ENCODE measurements at places on chromosomes 5 and 9.
A peak's percentile ranks its signal among the peaks of the same experiment; 100 is the strongest.

DNA sequence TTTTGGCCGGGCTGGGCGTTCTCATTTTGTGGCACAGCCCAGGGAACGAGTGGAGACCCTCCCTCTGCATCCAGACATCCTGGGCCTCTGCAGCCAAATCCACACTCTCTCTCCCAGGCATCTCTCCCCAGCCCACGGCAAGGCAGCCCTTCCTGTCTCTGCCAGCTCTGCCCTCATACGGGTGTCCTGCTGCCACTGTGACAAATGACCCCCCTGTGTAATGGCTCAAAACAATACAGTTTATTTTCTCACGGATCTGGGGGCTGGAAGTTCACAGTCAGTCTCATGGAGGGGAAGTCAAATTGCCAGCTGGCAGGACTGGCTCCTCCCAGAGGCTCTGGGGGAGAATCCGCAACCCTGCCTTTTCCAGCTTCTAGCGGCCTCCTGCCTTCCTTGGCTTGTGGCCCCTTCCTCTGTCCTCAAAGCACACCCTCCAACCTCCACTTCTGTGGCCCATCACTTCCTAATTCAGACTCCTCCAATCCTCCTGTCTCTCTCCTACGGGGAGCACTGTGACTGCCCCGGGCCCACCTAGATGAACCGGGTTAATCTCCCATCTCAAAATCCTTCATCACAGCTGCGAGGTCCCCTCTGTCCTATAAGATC is 70.2 kb upstream of the COL5A1 start:
- DNase-seq: no peak

GRCh38 chr5:120016717-120017382 is 387.5 kb downstream of the FAM170A start:
- DNase-seq: no peak

- no peak for DNase-seq
Measured at GRCh38 chr5:6405591-6405990, 27.2 kb upstream of the MED10 start.

GRCh38 chr9:135065151-135065550 is 22.3 kb upstream of the OLFM1 start:
- no peak for DNase-seq

GRCh38 chr9:70044490-70045307 is 1.1 kb downstream of the MAMDC2 start:
- DNase-seq: no peak

DNA sequence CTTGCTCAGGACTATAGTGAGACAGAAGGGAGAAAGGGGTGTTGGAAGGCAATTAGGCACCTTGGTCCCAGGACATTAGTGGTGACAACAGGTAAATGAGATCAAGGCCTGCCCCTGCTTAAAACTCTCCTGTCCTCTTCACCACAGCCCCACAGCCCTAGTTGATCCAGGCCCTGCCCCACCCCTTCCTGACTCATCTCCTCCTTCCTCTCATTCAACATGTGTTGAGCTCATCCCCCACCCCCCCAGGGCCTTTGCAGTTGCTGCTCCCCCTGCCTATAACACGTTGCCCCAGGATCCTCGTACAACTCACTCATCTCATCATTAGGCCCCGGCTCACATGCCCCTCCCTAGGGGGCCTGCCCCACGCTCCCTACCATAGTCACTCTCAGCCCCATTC is 66.8 kb downstream of the TSPAN17 start:
- DNase-seq: no peak

- DNase-seq: no peak
Measured at GRCh38 chr9:112599732-112600131, 113.1 kb downstream of the KIAA1958 start.

- DNase-seq: peak; percentile 10
Measured at GRCh38 chr9:92181296-92181695, 66.1 kb upstream of the SPTLC1 start.

DNA sequence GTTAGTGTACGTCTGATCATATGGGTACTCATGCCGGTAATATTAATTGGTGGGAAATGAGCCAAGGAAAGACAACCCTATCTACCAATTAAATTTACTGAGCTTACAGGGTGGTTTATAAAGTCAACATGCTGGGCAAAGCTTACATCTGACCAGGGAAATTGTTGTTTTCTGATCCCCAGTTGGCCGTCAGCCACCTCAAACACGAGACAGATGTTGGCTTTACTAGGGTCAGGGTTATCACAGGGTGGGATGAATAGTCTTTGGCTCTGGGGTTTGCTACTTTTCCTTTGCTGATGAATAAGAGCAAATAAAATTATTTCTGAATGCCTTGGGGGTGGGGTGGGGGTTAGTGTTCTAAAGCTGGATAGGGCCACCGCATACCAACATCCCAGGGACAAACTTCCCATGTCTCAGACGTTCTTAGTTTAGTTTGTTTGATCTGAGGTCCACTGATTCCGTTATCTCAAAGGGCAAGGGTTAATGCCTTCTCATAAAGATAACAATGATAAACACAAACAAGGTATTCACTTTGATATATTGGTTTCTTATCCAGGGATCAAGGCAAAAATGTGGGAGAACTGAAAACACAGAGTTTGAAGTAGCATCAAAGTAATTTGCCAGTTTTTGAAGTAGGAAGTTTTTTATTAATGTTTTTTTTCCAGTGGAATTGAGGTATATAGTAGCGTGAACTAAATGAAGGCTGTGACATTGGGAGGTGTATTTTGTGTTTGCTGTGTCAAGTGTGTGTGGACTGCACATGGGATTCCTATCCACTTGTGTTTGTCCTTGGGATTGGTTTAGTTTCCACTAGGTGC is 109.1 kb upstream of the RPS23 start:
- no peak for DNase-seq

DNA sequence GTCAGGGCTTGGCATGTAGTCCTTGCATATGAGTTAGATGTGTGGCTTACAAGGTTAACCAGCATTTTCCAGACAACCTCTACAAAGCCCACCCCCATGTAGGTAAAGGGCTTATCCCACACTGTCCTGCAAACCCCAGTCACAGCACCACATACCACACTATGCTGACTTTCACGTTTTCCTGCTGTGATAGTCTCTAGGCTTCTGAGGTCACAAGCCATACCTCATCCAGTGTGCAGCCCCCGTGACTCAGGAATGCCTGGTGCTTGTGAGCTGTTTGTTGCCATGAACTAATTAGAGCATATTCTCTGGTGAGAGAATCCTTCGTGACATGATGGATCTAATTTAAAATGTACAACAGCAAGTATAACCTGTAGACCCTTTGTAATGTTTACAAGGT is 50.8 kb downstream of the ERAP1 start:
- DNase-seq: no peak

DNA sequence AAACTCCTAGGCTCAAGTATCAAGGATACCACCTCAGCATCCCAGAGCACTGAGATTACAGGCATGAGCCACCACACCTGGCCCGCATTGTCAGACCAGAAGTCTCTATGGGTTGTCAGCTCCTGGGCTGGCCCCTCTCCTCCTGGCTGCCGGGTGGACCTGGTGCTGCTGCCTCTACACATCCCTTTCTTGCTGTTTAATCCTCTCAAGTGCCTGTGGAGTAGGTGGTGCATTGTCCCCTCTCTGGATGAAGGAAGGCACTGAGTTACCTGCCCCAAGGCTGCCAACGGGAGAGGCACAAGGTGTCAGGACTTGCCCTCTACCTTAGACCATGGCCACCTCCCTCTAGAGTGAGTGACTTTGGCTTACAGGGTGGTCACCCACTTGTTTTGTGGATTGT is 37.4 kb downstream of the PHF2 start:
- DNase-seq: no peak

GRCh38 chr5:171989276-171989675 is 17.2 kb downstream of the FBXW11 start:
- DNase-seq: no peak

DNA sequence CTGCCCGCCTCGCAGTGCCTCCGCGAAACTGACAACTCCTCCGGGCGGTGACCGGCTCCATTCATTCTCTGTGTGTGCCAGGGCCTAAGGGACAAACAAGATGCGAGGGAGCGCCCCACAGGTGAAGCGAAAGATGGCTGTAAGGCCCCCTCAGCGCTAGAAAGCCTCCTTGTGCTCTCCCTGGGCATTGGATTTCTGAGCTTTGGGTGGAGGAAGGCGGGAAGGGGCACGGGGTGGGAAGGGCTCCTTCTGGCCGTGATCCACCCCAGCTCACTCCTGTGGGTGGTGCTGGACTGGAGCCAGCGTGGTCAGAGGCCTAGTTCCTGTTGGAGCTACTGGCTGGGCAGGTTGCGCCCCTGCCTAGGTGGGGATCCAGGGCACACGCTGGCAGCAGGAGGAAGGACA is 943 bp downstream of the GALNT12 start:
- no peak for DNase-seq

DNA sequence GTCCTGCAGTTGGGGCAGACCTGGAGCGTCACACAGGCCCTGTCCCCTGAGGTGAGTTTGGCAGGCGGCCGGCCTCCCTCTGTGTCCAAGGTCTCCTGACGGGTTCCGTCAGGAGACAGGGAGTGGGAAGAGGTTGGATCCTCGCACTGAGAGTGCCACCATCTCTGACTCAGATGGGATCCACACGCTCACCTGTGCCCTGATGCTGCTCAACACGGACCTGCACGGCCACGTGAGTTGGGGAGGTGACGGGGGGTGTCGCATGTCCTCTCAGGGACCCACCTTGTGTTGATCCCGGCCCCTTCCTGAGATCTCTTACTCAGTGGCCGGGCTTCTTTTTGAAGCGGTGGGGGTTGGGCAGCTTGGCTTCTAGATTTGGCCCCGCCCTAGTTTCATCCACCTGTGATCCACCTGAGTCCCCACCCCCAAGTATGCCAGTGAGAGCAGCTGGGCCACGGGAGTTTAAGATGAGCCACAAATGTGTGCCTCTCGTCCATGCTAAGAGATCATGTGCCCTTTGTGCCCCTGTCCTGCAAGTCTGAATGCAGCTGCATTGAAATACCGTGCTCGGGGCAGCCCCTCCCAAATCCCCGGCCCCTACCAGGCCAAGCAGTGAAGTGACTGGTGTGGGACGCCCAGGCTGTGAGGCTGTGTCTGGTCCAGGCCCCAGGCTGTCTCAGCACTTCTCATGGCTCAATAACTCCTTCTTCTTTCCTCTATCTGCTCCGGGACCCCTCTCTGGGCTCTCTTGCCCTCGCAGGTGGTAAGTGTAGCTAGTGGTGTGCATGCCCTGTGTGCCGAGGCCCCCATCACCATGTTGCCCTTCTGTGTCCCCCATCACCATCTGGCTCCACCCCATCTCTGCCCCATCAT is 27.2 kb downstream of the PSD2 start:
- DNase-seq: no peak

- DNase-seq: no peak
Measured at GRCh38 chr9:79621916-79622575, 50.3 kb downstream of the TLE4 start.

- DNase-seq: no peak
Measured at GRCh38 chr9:109967651-109968642, 187.9 kb downstream of the PALM2AKAP2 start.

DNA sequence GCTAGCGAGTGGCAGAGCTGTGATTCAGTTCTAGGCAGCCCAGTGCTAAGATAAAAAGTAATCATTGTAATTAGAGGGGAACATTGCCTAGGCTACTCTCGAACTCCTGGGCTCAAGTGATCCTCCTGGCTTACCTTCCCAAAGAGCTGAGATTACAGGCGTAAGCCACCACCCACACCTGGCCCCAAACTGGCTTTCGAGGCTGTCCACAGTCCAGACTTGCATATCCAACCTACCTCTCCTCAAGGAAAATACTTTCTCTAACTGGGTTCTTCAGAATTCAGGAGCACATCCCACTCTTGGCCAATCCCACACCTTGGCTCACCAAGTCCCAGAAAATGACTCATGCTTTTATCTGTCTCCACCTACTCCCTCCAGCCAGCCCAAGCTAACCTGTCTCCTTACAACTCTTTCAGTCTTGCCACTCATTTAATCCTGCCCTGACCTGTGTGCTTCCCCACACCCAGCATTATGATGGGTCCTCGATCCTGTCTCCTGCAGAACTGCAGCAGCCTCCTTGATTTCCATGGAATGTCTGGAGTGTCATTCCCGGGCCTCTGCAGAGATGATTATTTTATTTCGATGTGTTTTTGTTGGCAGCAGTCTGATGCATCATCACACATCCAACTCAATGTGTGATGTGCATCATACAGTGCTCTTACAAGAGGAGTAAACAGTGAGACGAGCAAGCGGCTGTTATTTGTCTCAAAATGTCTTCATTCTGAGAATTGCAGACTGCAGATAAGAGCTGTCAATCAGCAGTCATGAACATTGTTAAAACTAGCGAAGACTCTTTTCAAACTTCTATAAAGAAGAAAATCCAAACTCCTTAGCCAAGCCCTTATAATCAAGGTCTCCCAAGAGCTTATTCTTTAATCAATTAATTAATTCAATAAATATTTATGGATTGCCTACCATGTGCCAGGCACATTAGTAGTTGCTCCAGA is 167.3 kb downstream of the SEC61B start:
- no peak for DNase-seq

DNA sequence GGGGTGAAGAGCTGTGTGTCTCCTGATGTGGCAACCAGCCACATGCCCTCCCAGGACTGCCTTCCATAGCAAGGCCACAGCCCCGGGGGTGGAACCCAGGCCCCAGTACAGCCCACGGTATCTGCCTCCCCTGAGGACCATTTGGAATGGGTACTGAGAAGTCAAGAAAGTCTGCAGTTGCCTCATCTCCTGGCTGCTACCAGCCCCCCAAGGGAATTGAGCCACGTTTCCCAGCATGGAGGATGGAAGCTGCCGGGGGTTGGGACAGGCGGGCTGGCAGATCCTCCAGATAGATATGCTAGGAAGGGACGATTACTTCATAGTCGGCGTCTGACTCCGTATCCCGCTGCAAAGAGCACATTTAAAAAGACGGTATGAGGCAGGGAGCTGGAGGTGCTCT is 5.5 kb upstream of the DMRT2 start:
- DNase-seq: no peak

DNA sequence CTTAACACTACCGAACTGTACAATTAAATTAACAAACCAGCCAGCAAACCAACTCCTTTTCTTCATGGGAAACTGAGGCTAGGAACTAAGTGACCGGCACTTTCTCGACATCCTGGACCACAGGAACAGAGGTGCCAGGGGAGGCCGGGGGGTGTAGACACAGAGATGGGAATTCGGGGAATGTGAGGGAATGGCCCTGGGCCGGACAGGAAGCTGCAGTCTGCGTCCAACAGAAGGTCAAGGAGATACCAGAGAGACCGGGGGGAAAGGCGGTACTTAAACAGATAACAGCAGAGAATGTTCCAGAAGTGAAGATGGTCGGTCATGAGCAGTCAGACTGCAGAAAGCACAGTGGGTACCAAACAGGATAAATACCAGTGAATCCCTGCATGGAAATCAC is 40.3 kb downstream of the DBH start:
- DNase-seq: no peak
